ENCODE measurements at places on chromosomes 11 and 22.

DNA sequence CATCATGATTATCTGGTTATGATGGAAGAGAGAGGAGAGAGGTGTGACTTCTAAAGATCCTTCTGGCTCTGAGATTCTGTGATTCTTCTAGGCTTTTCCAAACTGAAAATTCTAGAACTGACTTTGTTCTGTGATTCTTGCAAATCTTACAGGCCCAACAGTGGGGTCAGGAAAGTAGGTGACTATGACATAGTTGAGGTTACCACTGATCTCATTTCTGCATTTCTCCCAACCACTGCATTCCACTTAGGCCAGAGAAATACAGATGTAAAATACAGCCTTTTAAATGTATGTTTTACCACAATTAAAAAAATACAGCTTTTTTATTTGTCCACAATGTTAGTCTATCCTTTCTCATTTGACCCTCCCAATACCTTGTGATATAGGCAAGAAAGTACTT is 83.7 kb downstream of the STIM1 start:
- peak; percentile 95 for DNase-seq

GRCh38 chr11:13434247-13435205 is 28.5 kb downstream of the BTBD10 start:
- DNase-seq = peak; percentile 12

DNA sequence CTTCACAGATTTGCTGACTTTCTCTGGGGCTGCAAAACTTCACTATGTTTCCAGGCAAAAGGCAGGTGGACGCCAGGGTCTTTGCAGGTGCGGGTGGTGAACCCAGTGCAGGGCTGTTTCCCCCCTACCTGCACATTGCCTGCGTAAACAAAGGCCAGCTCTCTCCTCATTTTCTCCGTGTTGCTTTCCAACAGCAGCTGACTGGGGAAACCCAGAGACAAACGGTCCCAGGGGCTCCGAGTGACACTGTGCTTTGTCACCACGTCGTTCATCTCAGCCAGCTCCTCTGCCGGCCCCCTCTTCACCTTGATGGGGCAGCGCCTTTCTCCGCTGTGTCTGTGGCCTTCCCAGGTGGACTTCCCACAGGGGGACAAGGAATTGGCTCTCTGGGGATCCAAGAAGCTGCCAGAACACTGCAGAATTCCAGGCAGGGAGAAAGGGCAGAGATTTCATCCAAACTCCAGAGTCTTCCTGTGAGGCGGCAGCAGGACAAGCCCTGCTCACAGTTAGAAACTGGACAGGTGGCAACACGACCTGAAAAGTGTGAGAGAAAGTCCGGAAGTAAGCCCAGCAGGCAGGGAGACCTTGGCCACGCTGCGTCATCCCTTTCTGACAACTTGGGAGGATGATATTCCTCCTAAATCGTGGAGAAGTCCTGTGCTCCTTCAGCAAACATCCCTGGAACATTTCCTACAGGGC is 1493.7 kb downstream of the TBC1D22A start:
- DNase-seq = no peak

DNA sequence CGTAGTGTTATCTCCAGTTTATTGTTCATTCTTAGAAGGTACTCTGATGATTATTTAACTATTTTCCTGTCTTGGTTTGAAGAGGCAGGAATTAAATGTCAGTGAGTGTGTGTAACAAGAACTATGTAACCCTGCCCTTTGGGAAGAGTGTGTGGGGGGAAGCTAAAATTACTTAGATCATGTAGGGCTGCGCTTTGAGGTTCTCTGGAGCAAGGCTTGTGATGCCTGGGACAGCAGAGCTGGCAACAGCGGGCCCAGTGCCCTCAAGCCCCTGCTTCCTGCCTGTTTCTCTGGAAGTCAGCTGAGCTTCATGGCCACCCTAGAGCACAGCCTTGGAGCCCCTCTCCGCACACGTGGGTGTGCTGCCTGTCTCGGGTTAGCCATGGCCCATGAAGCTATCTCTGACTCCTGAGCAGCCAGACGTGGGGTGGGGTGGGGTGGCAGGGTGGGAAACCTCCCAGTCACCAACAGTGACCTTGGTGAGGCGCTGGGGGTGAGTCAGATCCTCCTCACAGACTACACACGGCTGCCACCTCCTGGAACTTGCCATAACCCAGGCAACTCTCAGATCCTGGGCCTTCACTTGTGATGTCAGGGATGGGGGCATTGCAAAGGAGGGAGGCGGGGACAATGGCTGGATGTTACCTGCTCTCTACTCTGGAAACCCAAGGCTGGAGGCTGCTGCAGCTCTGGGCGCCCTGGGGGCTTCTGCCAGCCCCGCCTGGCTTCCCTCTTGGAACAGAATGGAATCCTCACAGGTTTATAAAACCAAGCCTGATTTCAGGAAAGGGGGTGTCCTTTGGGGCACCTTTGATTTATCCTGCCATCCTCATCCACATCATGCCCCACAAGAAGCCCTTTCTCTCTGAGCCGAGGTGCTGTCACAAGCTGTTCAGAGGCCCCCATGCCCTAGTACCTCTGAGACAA is 88.6 kb downstream of the SNX19 start:
- peak; percentile 82 for DNase-seq

- DNase-seq = no peak
These were observed 593.2 kb downstream of the BRD1 start for GRCh38 chr22:49234459-49234858.

Data from IMR-90 (cell line).